ENCODE measurements at places on chromosomes 16 and 17. TPM values are rescaled to one million over a fixed set of nuclear protein-coding genes. Genes with fewer than 3 reads are reported as not detected.

The CDT1 gene
- polyA plus RNA-seq = 1.8 TPM

The KRTAP1-1 gene
- polyA plus RNA-seq = not detected

The GFAP gene
- polyA plus RNA-seq = not detected

The METTL26 gene
- polyA plus RNA-seq = 54.6 TPM

The B9D1 gene
- 8.4 TPM for polyA plus RNA-seq

- H3K4me1 ChIP-seq = peaks cover 1% of the 10 kb centered on the region
- no peak for DNase-seq
- no peak overlapping the region for H3K4me3 ChIP-seq
These were observed 8.0 kb upstream of the HES7 start for GRCh38 chr17:8131844-8132441.

GRCh38 chr16:85172455-85173145 is 60.3 kb upstream of the CIBAR2 start:
- H3K27ac ChIP-seq = peak overlapping the region; percentile 56
- peaks cover 20% of the 10 kb centered on the region for H3K4me1 ChIP-seq
- H3K4me3 ChIP-seq = peak overlapping the region; percentile 35

DNA sequence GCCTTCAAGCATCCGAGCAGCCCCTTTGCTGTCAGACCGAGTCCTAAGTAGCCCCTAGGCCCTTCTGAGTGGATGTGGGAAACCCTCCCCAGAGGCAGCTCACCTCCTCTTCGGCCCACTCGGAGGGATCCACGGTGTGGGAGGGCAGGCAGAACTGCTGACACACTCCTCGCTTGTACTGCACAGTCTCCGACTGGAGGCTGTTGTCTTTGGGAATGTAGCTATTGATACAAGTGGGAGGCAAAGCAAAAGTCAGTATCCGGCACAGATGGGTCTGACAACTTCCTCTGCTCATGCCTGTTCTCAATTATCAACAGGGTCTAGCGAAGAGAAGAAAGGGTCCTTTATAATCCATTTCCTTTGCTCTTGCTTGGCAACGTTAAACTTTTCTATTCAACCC is 25.9 kb upstream of the FOXJ1 start:
- H3K36me3 ChIP-seq = no peaks in the 10 kb centered on the region
- DNase-seq = no peak
- H3K27me3 ChIP-seq = no peaks in the 10 kb centered on the region
- H3K27ac ChIP-seq = no peak overlapping the region
- H3K4me1 ChIP-seq = no peaks in the 10 kb centered on the region

- H3K4me3 ChIP-seq = no peak overlapping the region
- H3K4me1 ChIP-seq = peaks cover 5% of the 10 kb centered on the region
- no peak overlapping the region for H3K27ac ChIP-seq
- DNase-seq = no peak
These were observed 11.3 kb downstream of the CACNG4 start for GRCh38 chr17:66975614-66976378.

- no peak for DNase-seq
- no peaks in the 10 kb centered on the region for H3K4me1 ChIP-seq
- H3K27ac ChIP-seq = no peak overlapping the region
- no peaks in the 10 kb centered on the region for H3K27me3 ChIP-seq
- no peak overlapping the region for H3K4me3 ChIP-seq
These were observed 73.4 kb downstream of the HELZ start for GRCh38 chr17:67171560-67171959.

DNA sequence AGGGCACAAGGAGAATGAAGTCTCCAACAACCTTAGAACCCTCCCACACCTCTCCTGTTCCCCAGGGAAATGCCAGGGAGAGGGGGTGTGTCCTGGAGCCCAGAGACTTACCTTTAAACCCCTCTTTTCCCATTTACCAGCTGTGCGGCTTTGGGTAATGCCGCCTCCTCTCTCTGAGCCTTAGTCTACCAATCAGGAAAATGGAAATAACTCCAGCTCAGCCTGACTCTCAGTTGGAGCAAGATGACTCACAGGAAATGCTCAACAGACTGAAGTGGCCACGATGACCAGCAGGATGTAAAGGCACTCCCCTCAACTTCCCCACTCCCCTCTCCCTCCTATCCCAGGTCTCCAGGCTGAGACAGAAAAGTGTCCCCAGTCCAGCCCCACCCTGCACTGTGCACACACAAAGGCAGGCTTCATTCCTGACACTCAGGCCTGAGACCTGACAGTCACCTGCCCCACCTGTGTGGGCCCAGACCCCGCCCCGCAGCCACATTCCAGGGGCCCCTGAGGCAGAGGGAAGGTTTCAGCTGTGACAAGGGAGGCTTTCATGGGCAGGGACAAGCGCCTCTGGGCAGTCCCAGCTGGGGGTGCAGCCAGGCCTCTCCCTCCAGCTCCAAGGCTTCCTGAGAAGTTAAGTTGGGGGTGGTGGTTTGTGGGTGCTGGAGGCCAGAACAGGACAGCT is 3.0 kb upstream of the KRT15 start:
- no peaks in the 10 kb centered on the region for H3K4me1 ChIP-seq
- no peaks in the 10 kb centered on the region for H3K27me3 ChIP-seq
- no peak for DNase-seq
- H3K4me3 ChIP-seq = no peak overlapping the region
- H3K27ac ChIP-seq = no peak overlapping the region
- H3K36me3 ChIP-seq = no peaks in the 10 kb centered on the region

- peak overlapping the region; percentile 94 for H3K27ac ChIP-seq
- peaks cover 11% of the 10 kb centered on the region for H3K36me3 ChIP-seq
- H3K4me1 ChIP-seq = peaks cover 18% of the 10 kb centered on the region
- H3K4me3 ChIP-seq = peak overlapping the region; percentile 83
- no peak for DNase-seq
These were observed 542 bp downstream of the ZNF764 start for GRCh38 chr16:30557707-30557956.

GRCh38 chr16:12547608-12547922 is 256.1 kb downstream of the CPPED1 start:
- no peaks in the 10 kb centered on the region for H3K4me1 ChIP-seq
- no peak overlapping the region for H3K27ac ChIP-seq
- H3K36me3 ChIP-seq = no peaks in the 10 kb centered on the region
- H3K27me3 ChIP-seq = no peaks in the 10 kb centered on the region

DNA sequence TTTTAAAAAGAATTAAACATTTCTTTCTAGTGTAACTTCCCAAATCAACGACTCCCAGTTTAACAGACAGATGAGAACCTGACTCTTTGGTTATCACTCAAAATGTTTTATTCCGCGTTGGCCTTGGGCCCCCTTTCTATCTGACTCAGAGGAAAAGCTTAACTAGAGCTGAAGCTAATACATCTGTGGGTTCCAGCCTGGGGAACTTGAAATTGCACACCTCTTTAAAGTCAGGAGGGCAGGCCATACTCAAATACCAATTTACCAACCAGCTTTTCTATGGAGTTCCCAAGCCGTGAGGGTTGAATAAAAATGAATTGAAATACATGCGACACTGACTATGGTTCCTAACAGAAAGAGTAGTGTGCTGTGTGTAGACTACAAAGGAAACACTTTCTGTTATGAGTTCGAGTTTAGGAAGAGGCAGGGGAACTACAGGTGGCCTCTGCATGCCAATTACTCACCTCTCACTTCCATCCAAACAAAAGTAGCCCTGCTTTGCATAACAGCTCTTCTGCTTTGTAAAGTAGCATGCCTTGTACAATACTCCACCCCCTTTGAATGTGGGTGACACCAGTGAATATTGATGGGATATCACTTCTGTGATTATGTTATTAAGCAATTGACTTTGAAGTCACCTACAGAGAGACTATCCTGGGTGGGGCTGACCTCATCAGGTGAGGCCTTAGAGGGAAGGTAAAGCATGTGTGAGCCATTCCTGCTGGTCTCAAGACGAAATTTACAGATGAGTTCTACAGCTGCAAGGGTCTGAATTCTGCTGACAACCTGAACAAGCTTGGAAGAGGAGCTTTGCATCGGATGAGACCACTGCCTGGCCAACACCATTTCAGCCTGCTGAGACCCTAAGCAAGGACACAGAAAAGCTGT is 92.1 kb downstream of the WDR59 start:
- no peak overlapping the region for H3K27ac ChIP-seq
- H3K4me1 ChIP-seq = no peaks in the 10 kb centered on the region
- H3K27me3 ChIP-seq = no peaks in the 10 kb centered on the region
- H3K4me3 ChIP-seq = no peak overlapping the region
- H3K36me3 ChIP-seq = peaks cover 28% of the 10 kb centered on the region

DNA sequence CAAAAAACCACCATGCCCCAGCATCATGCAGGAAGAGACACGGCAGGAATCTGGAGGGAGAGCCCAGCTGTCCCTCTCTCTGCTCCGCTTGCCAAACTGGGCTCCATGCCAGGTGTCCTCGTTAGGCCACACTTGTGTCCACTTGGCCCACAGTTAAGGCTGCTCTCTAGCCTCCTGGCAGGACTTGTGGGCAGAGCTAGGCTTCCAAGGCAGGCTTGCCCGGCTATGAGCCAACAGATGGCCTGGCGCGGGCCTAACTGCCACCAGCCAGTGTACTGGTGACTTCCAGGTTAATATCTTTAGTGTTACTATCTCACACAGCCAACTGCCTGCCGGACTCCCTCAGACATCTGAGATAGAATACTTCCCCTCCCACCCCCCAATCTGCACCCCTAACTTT is 10.6 kb downstream of the ATP6V0D1 start:
- peaks cover 8% of the 10 kb centered on the region for H3K4me1 ChIP-seq
- no peaks in the 10 kb centered on the region for H3K36me3 ChIP-seq
- DNase-seq = peak; percentile 65

DNA sequence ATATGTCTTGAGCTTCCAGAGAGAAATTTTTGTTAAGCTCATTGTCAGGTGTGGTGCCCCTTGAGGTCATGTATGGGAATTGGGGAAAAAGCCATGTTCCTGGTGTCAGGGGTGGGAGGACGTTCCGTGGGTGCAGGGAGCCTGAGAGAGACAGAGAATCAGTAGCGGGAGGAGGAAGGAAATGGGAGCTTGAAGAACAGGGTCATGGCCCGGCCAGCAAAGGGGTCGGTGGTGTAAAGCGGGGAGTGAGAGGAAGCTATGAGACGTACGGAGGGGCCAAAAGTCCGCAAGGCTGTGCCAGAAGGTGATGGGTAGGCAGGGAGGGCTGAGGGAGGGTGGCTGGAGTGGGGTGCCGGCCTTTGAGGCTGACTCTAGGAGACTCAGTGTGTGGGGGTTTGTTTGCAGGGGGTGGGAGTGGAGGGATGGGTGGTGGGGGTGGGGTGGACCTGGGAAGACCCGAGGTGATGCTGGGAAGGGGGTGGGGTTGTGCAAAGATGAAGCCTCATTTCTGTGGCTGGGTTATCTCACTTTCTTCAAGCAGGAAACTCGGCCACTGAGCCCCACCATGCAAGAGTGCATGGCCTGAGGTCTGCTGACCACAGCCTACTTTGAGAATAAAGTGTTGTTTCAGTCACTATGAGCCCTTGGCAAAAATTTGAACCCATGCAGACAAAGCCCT is 63.6 kb downstream of the PLCG2 start:
- H3K27me3 ChIP-seq = no peaks in the 10 kb centered on the region
- H3K4me3 ChIP-seq = no peak overlapping the region
- H3K27ac ChIP-seq = no peak overlapping the region

DNA sequence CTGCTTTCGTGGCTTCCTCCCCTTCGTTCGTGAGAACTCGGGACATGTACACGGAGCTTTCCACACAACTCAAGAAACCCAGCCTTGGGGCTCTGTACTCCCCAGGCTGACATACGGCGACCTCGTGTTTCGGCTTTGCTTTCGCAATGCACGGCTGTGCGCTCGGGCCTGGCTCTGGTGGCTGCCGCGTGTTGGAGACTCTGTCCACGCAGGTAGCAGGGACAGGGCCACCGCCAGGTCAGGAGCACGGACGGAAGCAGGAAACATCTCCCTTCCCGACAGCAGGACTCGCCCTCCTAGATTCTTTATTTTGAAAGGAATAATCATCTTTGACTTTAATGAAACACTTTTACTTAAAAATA is 17.3 kb downstream of the UTS2R start:
- no peak overlapping the region for H3K27ac ChIP-seq
- peaks cover 6% of the 10 kb centered on the region for H3K36me3 ChIP-seq
- no peaks in the 10 kb centered on the region for H3K27me3 ChIP-seq
- H3K4me3 ChIP-seq = no peak overlapping the region
- no peak for DNase-seq

- no peaks in the 10 kb centered on the region for H3K4me1 ChIP-seq
- H3K27ac ChIP-seq = no peak overlapping the region
- no peaks in the 10 kb centered on the region for H3K27me3 ChIP-seq
- DNase-seq = no peak
These were observed 5.2 kb downstream of the KCNG4 start for GRCh38 chr16:84234321-84235241.

GRCh38 chr17:20988896-20989295 is 53.9 kb downstream of the USP22 start:
- no peaks in the 10 kb centered on the region for H3K27me3 ChIP-seq
- no peak for DNase-seq
- H3K27ac ChIP-seq = no peak overlapping the region
- H3K4me1 ChIP-seq = no peaks in the 10 kb centered on the region

DNA sequence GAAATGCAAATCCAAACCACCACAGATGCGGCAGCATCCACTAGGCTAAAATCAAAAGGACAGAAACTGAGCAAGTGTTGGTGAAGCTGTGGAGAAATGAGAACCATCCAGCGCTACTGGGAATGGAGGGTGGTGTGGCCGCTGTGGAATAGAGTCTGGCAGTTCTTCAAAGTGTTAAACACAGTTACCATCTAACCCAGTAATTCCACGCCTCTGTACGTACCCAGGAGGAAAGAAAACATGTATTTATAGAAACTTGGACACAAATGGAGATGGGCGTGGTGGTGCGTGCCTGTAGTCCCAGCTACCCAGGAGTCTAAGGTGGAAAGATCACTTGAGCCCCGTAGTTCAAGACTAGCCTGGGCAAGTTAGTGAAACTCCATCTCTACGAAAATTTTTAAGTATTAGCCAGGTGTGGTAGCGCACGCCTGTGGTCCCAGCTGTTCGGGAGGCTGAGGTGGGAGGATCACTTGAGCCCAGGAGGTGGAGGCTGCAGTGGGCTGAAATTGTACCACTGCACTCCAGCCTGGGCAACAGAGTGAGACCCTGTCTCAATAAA is 11.6 kb downstream of the SLC25A10 start:
- H3K4me1 ChIP-seq = peaks cover 12% of the 10 kb centered on the region
- no peaks in the 10 kb centered on the region for H3K27me3 ChIP-seq
- no peak overlapping the region for H3K4me3 ChIP-seq
- H3K36me3 ChIP-seq = no peaks in the 10 kb centered on the region
- peak overlapping the region; percentile 60 for H3K27ac ChIP-seq

DNA sequence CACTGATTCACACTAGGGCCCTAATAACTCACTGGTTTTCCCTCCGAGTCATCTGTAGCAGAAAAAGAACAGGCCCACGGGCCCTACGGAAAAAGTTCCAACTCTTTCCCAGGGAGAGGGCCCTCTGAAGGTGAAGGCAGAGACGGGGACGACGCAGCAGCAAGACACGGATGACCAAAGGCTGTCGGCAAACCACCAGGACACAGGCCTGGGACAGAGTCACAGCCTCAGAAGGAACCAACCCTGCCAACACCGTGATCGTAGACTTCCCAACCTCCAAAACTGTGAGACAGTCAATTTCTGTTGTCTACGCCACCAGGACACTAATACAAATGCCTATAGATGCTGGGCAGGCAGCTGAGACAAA is 5.2 kb upstream of the SPHK1 start:
- no peaks in the 10 kb centered on the region for H3K27me3 ChIP-seq
- H3K4me1 ChIP-seq = peaks cover 8% of the 10 kb centered on the region
- no peak overlapping the region for H3K4me3 ChIP-seq
- no peaks in the 10 kb centered on the region for H3K36me3 ChIP-seq

Measured in liver (tissue), 10 donors.